ENCODE measurements at places on chromosomes 6 and 20.

GRCh38 chr6:111603685-111604084, 2.0 kb downstream of the TRAF3IP2 start:
- DNase-seq = no peak

DNA sequence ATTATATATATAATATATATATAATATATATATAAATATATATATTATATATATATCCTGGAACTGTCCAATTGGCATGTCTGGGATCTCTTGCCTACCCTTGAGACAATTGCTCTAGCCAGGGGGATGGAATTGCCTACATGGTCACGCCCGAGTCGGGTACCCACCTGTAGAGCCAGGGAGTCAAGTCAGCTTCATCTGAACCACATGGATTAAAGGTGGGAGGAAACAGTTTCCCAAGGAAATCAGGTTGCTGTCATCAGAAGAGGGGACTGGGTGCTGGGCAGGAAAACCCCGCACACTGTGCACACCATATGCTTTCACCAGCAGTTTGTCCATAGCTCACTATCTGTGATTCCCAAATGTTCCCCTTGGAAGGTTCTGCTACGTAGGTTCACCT, 252.5 kb upstream of the NOX3 start:
- no peak for DNase-seq

DNA sequence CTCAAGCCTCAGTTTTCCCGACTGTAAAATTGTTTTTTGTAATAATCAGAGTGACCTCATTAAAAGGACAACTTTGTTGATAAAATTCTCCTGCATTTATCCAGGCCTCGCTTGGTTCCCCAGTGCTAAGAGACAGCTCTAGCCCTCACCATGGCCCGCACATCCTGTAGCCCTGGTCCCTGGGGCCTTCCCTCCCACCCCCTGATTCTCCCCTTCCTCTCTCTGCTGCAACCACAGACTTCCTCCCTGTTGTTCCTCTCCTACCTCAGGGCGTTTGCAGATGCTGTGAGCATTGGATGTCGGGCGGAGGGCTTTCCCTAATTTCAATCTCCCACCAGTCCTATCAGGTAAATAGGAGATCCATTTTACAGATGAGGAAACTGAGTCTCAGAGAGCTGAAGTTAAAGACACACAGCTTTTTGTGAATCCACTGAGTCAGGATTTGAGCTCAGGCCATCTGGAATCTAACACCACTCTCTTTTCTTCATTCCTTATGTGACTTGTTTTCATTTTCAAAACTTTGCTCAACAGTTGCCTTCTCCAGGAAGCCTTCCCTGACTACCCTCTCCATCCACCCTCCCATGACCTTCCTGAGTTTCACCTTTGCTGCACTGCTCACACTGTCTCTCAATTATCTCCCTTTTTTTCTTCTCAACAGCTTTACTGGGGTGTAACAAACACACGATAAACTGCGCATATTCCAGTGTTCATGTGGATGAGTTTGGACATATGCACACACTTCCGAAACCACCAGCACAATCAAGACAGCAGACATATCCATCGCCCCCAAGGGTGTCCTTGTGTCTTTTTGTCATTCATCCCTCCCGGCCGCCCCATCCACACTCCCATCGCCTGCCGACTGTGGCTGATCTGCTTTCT, 107.1 kb downstream of the CEBPB start:
- DNase-seq = no peak

DNA sequence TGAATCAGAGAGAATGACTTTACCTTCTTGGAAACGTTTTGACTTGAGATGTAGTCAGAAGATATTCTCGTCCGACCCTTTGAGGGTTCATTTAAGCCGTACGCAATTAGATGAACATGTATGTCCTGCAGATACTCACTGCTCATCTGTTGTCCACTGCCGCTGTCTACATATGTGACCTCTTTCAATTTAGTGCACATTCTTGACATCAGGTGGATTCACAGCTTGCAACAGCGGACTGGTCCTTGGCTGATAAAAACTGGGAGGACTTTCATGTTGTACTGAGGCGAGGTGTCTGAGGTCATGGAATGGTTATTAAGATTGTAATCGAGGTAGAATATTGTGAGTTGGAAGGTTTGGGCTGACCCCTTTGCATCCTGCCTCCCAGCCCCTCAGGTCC, 194.2 kb downstream of the JARID2 start:
- DNase-seq = no peak

DNA sequence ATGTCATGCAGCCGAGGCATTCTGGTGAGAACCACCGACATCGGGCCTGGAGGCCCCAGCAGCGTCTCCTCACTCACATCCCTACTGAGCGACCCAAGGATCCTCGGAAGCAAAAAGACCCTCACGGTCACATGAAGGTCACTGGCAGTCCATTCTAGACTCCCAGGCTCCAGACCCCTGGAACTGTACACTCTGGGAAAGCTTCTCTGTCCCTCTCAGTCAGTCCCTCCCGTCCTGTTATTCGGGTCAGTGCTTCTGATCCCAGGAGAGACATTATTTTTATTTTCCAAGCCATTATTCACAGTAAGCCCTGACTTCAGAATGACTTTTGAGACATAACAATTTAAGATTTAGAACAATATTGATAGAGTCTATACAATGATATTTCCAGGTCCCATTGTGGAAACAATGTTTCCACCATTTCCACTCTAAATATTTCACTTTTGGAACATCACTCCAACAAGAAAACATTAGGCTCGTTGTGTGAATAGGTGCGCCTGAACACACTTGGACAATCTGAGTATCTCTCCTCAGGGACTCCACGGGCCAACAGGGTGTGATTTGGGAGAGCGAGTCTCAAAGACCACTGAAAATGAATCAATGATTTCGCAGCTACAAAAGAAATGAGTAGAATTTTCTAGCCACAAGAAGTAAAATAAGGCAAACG, 199.7 kb downstream of the SOD2 start:
- no peak for DNase-seq

GRCh38 chr6:3208098-3208774, 19.2 kb downstream of the TUBB2B start:
- no peak for DNase-seq

- DNase-seq = no peak
Observed at GRCh38 chr20:46635514-46636136, 15.6 kb downstream of the SLC13A3 start.

All from esophagus squamous epithelium (tissue), 5 donors.